ENCODE measurements at places on chromosomes 3 and 15. TPM values are rescaled to one million over a fixed set of nuclear protein-coding genes. Genes with fewer than 3 reads are reported as not detected.
A peak's percentile ranks its signal among the peaks of the same experiment; 100 is the strongest.

Gene UCN2
- total RNA-seq: not detected

Gene CCR9
- total RNA-seq: 0.13 TPM

GRCh38 chr3:100185847-100186246 lies 71.5 kb upstream of the FILIP1L start:
- no peak for DNase-seq
- no peaks in the 10 kb centered on the region for H3K4me1 ChIP-seq
- H3K4me3 ChIP-seq: no peak overlapping the region
- peak overlapping the region; percentile 2 for H3K27ac ChIP-seq
- H3K36me3 ChIP-seq: no peaks in the 10 kb centered on the region

GRCh38 chr3:37770938-37771918 lies 90.5 kb upstream of the CTDSPL start:
- DNase-seq: no peak
- H3K4me3 ChIP-seq: no peak overlapping the region
- H3K4me1 ChIP-seq: no peaks in the 10 kb centered on the region
- H3K27ac ChIP-seq: no peak overlapping the region
- H3K27me3 ChIP-seq: no peaks in the 10 kb centered on the region
- no peaks in the 10 kb centered on the region for H3K36me3 ChIP-seq
